ENCODE measurements at places on chromosomes 1 and 21.

GRCh38 chr1:30328401-30329262 lies 394.8 kb downstream of the MATN1 start:
- no peak for DNase-seq

GRCh38 chr1:56831871-56832693 lies 12.9 kb upstream of the FYB2 start:
- peak; percentile 61 for DNase-seq

GRCh38 chr1:72281637-72282270 lies 585 bp downstream of the NEGR1 start:
- DNase-seq: no peak

GRCh38 chr1:1402072-1402900 lies 3.2 kb upstream of the CCNL2 start:
- DNase-seq: no peak

All from HS-27A (cell line).